ENCODE measurements at places on chromosomes 3 and 15. TPM values are rescaled to one million over a fixed set of nuclear protein-coding genes. Genes with fewer than 3 reads are reported as not detected.

GP9 gene
- not detected for total RNA-seq

LTF gene
- 190 TPM for total RNA-seq

FBN1 gene
- 38.5 TPM for total RNA-seq

DNA sequence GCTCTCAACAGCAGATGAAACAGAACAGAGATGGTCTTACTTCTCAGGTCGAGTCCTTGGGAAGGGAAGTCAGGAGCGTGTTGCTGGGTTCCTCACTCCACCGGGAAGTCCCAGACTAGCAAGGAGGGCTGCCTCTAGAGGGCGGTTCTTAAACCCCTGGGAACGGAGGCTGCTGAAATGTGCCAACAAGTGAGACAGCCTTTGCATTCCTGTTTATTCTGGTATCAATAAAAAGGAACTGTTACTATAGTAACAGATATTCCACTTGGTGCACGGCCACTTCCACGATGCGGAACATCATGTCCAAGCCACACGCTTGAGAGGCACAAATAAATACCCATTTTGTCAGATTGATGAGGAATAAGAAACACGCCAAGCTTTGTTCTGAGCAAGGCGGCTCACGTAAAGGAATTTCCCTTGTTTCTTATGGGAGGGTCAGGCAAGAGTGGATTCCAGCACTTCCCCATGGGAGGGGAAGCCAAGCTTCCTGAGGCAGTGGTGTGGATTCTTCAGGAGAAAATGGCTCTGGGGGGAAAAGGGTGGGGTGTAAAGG lies at the start of gene FAM107A:
FAM107A (minus strand) TSS at position 123 of the 553 bp plus-strand sequence. CDS start 7,531 bp downstream, outside the sequence.
- DNase-seq = peak; percentile 57
- H3K4me3 ChIP-seq = peak within 1 kb of the TSS; percentile 53
- H3K4me1 ChIP-seq = no peaks in the 10 kb centered on the region

GRCh38 chr3:190545191-190545590 lies 31.3 kb downstream of the IL1RAP start:
- H3K36me3 ChIP-seq = no peaks in the 10 kb centered on the region
- no peak overlapping the region for H3K27ac ChIP-seq
- no peak overlapping the region for H3K4me3 ChIP-seq
- no peaks in the 10 kb centered on the region for H3K4me1 ChIP-seq
- DNase-seq = no peak

GRCh38 chr15:70765504-70766281 lies 2.3 kb upstream of the UACA start:
- H3K4me3 ChIP-seq = no peak overlapping the region
- no peaks in the 10 kb centered on the region for H3K4me1 ChIP-seq
- DNase-seq = no peak
- H3K27me3 ChIP-seq = no peaks in the 10 kb centered on the region
- no peak overlapping the region for H3K27ac ChIP-seq

GRCh38 chr15:61685971-61686370 lies 374.3 kb downstream of the VPS13C start:
- no peak for DNase-seq
- H3K27ac ChIP-seq = no peak overlapping the region
- H3K4me3 ChIP-seq = no peak overlapping the region
- H3K36me3 ChIP-seq = no peaks in the 10 kb centered on the region
